Aorta (tissue), 5 donors: ENCODE measurements at places on chromosomes 11 and 22. TPM values are rescaled to one million over a fixed set of nuclear protein-coding genes. Genes with fewer than 3 reads are reported as not detected.
A peak's percentile ranks its signal among the peaks of the same experiment; 100 is the strongest.

- DNase-seq, result no peak
Observed at GRCh38 chr22:32684148-32684821, 117.2 kb upstream of the TIMP3 start.

DNA sequence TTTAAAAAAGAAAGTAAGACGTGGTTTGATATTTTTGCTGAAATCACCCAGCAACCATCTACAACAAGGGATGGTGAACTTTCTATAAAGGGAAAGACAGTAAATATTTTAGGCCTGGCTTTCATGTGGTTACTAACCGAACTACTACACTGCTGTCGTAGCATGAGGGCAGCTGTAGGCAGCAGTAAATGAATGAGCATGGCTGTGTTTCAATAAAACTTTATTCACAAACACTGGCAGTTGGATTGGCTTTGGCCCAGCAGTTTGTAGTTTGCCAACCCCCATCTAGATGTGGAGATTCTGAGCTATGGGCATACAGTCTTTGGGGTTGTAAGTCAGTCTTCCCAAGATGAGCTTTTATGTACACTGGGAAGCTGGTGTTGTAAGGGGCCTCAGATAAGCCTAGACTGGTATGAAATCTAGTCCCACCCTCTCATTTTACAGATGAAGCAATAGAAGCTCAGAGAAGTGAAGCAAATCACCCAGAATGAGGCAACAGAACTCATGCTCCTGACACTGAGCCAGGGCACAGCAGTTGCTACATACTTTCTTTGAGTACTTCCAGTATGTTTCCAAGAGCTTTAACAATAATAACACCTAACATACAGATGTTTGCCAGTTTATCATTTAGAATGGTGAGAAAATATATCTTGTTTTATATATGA is 204.4 kb downstream of the ADAMTS15 start:
- DNase-seq, result peak; percentile 84

DNA sequence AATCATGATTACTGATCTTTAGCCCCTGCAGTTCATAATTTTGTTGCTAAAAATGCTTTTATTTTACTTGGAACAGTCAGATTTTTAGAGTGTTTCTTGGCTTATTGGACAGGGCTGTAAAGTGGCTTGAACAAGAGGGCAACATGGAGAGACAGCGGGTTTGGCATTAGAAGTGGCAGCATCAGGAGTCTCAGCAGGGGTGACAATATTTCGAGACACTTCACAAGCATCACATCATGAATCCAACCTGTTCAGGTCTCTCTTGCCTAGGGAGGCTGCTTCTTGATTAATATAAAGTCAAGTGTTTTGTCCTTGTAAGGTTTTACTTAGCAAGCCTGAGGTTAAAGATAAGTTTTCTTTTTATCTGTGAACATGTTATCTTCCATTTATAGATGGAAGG is 2249.5 kb downstream of the LRRC4C start:
- no peak for DNase-seq

GRCh38 chr11:119178166-119178680 is 7.1 kb upstream of the NHERF4 start:
- DNase-seq, result no peak

GRCh38 chr11:84573868-84574267 is 1053.3 kb downstream of the DLG2 start:
- no peak for DNase-seq

DNA sequence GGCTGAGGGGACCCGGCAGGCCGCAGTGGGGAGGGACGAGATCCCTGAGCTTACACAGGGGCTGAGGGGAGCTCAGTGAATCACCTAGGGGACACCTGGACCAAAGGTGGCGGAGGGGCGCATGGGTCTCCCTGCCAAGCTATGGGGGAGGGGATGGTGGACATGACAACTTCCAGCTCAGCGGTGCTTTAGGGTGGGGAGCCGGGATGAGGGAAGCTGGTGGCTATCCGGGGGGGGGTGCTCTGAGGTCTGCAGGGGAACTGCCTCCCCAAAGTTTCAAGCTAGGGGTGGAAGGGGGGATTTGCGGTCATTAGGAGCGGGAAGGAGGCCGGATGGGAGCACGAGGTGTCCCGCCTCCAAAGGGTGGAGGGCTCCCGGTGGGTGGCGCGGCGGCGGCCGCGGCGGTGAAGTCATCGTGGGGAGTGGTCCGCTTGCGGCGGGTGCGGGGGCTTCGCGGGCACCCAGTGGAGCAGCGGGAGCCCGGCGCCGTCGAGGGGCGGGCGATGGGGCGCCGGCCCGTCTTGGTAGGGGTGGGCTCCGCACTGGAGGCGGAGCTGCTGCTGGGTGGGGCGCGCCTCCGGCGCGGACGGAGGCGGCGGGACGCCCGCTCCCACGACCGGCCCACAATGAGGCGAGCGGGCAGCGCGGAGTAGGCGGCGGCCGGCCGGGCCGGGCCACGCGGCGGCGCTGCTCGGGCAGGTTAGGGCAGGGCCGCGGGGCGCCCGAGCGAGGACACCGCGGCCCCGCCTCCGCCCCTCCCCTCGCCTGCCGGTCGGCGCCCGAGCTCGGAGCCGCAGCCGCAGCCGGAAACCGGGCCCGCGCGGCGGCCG is at the start of gene MICALL1:
MICALL1 (plus strand) TSS at position 764 of the 830 bp plus-strand sequence. CDS start 126 bp downstream, outside the sequence.
- peak; percentile 73 for DNase-seq

DNA sequence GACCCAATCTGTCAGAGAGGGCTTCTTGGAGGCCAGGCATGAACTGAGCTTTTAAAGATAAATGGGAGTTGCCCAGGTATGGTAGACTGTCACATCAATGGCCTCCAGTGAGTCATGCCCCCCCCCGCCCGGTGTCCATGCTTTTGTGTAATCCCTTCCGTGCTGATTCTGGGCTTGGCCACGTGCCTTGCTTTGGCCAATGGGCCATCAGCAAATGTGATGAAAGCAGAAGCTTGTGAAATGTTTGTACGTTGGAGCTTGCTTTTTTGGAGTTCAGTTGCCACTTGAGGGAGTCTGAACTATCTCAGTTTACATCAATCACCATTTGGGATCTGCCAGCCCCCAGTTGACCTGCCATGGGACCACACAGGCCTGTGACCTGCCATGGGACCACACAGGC is 4.3 kb upstream of the THY1 start:
- no peak for DNase-seq

DNA sequence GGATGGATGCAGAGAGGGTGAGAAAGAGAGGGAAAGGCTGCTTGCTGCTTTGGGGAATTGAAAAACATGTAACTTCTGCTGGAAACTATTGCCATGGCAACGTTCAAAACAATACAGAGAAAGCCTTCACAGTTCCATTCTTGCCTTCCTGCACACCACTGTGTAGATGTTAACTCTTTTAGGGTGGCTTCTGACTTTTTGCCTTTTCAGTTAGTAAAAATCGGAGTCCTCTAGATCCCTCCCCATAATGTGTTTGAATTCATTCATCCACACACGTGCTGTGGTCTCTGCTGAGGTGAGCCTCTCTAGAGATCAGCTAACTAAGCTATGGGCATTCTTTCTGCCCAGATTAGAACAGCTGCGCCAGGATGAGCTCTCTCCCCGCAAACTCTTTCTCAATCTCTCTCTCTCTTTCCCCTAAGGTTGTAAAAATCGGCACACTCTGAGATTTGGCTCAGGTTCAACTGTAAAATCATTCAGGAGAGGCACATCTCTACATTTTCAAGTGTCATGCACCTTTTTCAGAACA is 1178.3 kb downstream of the LRRC4C start:
- no peak for DNase-seq

- no peak for DNase-seq
Observed at GRCh38 chr22:17056058-17056457, 28.7 kb upstream of the IL17RA start.

DNA sequence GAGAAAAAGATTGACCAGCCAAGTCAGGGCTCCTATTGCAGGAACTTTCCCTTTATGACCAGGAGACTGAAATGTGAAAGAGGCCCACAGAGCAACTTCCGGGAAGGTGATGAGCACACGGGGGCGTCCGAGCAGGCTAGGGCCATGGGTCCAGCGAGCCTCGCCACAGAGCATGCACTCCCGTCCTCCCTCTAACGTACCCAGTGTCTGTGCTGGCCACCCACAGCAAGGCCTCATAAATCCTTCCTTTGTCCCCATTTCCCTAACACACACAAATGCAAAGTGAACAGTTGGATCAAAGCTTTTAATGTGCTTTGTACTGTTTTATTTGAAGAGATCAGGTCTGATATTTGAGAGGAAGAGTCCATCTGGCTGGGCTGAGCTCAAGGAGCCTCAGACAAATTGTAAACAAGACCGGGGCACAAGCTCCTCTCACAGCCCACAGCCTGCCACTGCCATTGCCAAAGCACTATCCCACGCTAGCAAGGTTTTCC is 44.3 kb downstream of the BLID start:
- DNase-seq, result no peak

DNA sequence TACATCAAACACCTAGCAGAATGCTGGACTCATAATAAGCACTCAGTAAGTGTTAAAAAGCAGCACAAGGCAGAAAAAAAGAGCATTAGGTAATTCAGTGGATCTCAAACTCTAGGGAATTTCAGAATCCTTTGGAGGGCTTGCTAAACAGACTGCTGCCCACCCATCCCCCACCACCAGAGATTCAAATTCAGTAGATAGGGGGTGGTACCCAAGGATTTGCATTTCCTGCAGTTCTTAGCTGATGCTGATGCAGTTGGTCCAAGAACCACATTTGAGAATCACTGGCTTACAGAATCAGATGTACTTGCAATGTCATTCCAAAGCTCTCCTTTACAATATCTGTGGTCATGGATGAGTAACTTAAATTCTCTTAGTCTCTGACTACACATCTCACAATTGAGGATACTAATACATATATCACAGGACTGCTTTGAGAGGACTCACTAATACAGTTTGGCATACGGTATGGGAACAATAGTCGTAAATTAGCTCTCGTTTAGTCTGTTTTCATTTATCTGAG is 664.5 kb downstream of the KCNA4 start:
- DNase-seq, result no peak

- DNase-seq, result no peak
Observed at GRCh38 chr22:37396488-37397084, 30.7 kb downstream of the ELFN2 start.

GRCh38 chr22:29706486-29706885 is 13.3 kb upstream of the CABP7 start:
- DNase-seq, result no peak

GRCh38 chr11:116936754-116937446 is 99.5 kb upstream of the APOA1 start:
- DNase-seq, result no peak

- no peak for DNase-seq
Observed at GRCh38 chr11:130112071-130112830, 42.6 kb downstream of the APLP2 start.

GRCh38 chr22:21032037-21032867 is at the start of gene SLC7A4:
Gene SLC7A4 (minus strand): TSS chr22:21032561. CDS start chr22:21031812, 749 bp downstream.
- DNase-seq, result no peak

DNA sequence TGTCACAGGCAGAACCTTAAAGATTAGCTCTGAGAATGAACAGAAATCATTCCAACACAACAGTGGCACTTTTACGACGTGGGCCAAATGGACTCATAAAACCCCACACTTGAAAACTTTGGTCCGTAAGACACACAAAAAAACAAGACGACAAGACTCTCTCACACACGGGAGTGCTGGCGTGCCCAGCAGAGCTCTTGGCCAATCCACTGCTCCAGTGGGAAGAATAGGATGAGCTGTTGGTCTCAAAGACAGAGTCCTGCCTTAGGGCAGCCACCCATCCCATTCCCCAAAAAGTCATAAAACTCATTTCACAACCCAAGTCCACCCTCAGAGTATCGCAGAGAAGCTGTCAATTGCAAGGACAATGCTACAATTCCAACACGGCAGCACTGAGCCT is 18.2 kb downstream of the LARGE1 start:
- no peak for DNase-seq

- DNase-seq, result no peak
Observed at GRCh38 chr11:118843565-118843964, 40.1 kb upstream of the CXCR5 start.

- no peak for DNase-seq
Observed at GRCh38 chr11:9893474-9893873, 229.6 kb downstream of the SWAP70 start.

DNA sequence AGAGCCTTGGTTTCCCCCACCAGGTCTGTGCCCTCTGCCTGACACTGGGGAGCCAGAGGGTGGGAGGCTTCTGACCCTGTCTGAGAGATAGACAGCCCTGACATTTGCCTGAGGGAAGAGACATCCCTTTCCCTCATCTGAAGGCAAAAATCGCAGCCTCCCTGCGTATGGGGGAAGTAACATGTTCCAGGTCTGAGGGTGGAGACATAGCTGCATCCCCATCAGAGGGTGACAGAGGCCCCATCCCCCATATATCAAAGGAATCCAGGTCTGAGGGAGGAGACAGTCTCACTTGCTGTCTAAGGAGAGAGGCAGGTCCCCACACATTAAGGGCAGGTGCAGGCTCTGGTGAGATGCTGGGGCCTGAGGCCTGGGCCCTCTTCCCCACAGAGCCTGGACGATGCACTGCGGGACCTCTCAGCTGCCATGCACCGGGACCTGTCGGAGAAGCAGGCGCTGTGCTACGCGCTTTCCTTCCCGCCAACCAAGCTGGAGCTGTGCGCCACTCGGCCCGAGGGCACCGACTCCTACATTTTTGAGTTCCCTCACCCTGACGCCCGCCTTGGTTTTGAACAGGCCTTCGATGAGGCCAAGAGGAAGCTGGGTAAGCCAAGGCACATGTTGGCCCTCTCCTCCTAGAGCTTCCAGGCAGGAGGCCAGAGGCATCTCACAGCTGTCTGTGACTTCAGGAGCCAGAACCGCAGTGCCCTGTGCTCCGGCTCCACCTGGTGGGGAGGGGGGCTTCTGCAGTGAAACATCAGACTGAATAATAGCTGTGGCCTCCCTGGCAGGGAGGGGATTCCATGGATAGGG is 16.1 kb upstream of the RELT start:
- no peak for DNase-seq

GRCh38 chr11:65297026-65297672 is 17.5 kb upstream of the CDC42EP2 start:
- no peak for DNase-seq

DNA sequence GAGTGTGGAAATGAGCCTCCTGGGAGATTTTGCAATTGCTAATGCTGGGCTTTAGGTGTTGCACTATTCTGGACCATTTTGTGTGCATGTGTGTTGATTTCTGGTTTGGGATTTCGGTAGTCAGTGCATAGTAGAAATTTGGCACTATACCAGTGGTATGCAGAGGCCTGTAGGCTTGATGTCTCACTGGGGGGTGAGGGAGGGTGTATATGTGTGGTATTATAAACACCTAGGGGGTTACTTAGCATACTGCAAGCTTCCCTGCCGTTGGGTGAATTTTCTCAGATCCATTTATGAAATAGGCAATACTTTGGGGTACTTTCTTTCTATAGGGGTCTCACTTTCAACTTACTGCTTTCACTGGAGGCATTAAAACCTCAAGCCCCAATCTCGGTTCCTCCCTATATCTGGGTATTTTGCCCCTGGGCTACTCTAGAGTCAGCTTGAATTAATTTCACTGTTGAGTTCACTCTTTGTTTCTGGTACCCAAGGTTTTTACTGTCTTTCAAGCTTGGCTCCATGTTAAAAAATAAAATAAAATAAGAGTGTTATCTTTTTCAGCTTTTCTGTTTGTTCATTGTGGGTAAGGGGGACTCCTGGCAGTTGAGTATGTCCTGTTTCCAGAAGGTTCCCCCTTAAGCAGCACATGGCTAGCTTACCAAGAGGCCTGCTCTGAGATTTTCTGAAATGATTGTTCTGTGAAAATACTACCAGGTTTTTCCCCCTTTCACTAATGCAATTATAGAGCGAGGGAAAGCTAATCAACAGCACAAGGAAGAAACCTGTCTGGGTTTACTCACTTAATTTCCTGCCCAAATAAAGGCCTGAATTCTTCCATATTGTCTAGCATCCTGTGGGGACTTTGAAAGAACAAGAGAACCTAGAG is 45.8 kb downstream of the PPFIBP2 start:
- no peak for DNase-seq

ISX gene
- total RNA-seq, result not detected

STARD10 gene
- total RNA-seq, result 17.7 TPM

CD6 gene
- 1.6 TPM for total RNA-seq

C11orf16 gene
- not detected for total RNA-seq

INPP5J gene
- 2.4 TPM for total RNA-seq

SERPINH1 gene
- total RNA-seq, result 256 TPM

KRTAP5-7 gene
- 0.63 TPM for total RNA-seq
